ENCODE measurements at places on chromosomes 6 and 20. TPM values are rescaled to one million over a fixed set of nuclear protein-coding genes. Genes with fewer than 3 reads are reported as not detected.

Gene EPPIN
- total RNA-seq = not detected

Gene TSPO2
- total RNA-seq = not detected

Gene LBP
- total RNA-seq = not detected

Gene MMP24
- 0.10 TPM for total RNA-seq

Gene RSPH9
- not detected for total RNA-seq

Gene FABP7
- not detected for total RNA-seq

Gene OR2B6
- total RNA-seq = not detected

Gene CFB
- total RNA-seq = 24.6 TPM

Gene ARHGAP18
- 14.6 TPM for total RNA-seq

Gene APOM
- 5.0 TPM for total RNA-seq

Gene MUCL3
- not detected for total RNA-seq

Gene MAS1
- not detected for total RNA-seq

Gene LIN28B
- total RNA-seq = not detected

Gene SRF
- 32.1 TPM for total RNA-seq

Gene CLIC5
- total RNA-seq = not detected

Gene C6orf58
- not detected for total RNA-seq

Gene GGTLC1
- not detected for total RNA-seq

Gene TFAP2B
- total RNA-seq = not detected

Gene EMILIN3
- not detected for total RNA-seq

Gene LTA
- not detected for total RNA-seq

Gene ERVFRD-1
- total RNA-seq = not detected

Gene FOXA2
- 1.4 TPM for total RNA-seq

Gene HFE
- total RNA-seq = 5.2 TPM

Gene POM121L2
- total RNA-seq = not detected

Gene SLC22A16
- not detected for total RNA-seq

Gene CCN2
- total RNA-seq = 49.4 TPM

Gene COL9A1
- not detected for total RNA-seq

Gene GABRR2
- total RNA-seq = not detected

Gene C6orf132
- 31.9 TPM for total RNA-seq

Gene ZC2HC1B
- total RNA-seq = not detected

Gene TNF
- not detected for total RNA-seq

Gene ABHD16B
- not detected for total RNA-seq

Gene RBM24
- not detected for total RNA-seq

Gene RAB44
- total RNA-seq = 0.09 TPM

Gene ZBP1
- total RNA-seq = not detected

Gene CAPN11
- total RNA-seq = not detected

Gene PNPLA1
- total RNA-seq = not detected

Gene ADAM33
- not detected for total RNA-seq

Gene PDYN
- not detected for total RNA-seq

Gene SYTL3
- total RNA-seq = 0.65 TPM

Gene KHDC1
- 1.3 TPM for total RNA-seq

Gene POLR1H
- total RNA-seq = 68.3 TPM

Gene CNBD2
- total RNA-seq = 3.4 TPM

Gene FAM83B
- 25.4 TPM for total RNA-seq

Gene SSTR4
- not detected for total RNA-seq

Gene CST5
- total RNA-seq = not detected

Gene RIMS1
- total RNA-seq = not detected

Gene RPS21
- 1,978 TPM for total RNA-seq

Gene SNAP91
- not detected for total RNA-seq

Gene EPHA7
- total RNA-seq = not detected

Measured in MCF 10A (cell line).